HEK293T (cell line): ENCODE measurements at places on chromosomes 2 and 18.

DNA sequence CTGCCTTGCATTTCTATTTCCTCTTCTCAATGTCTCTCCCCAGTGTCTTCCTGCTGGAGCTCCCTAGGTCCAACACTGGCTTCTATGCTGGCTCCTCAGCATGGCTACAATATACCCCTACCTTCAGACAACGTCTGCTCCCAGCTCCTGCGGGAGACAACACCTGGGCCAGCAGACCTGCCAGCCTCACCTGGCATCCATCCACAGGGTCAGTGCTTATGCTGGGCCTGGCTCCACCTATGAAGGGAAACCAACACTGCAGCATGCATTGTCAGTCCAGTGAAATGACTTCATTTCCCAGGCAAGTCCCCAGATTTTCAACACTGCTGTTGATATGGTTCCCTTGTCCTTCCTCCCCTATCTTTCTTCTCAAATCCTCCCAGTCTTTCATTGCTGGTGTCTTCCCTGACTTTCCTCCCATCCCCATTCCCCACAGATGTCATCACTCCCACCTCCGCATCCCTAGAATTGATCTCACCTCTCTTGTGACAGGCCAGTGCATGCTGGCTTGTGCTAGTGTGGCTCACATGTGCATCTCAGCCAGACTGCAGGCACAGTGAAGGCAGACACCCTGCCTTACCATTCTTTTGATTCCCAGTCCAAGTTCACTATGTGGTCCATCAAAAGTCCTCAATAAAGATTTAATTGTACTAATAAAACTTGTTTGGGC lies 98.0 kb downstream of the MYO5B start:
- no peak for DNase-seq

GRCh38 chr2:20103530-20103929 lies 52.1 kb upstream of the LAPTM4A start:
- DNase-seq: no peak

- DNase-seq: no peak
Observed at GRCh38 chr2:86400321-86400720, 40.9 kb upstream of the KDM3A start.

- DNase-seq: no peak
Observed at GRCh38 chr2:27527182-27527581, 30.5 kb downstream of the GCKR start.

GRCh38 chr2:220674033-220674432 lies 898.1 kb downstream of the EPHA4 start:
- no peak for DNase-seq

- DNase-seq: peak; percentile 64
Observed at GRCh38 chr2:27016801-27017325, 15.9 kb upstream of the TMEM214 start.

GRCh38 chr2:78861546-78861945 lies 164.0 kb upstream of the REG3G start:
- peak; percentile 28 for DNase-seq
